ENCODE measurements at places on chromosomes 1 and 21.

- DNase-seq = no peak
Observed at GRCh38 chr1:205204552-205204951, 7.0 kb downstream of the DSTYK start.

- DNase-seq = no peak
Observed at GRCh38 chr1:118958140-118958539, 30.0 kb downstream of the TBX15 start.

DNA sequence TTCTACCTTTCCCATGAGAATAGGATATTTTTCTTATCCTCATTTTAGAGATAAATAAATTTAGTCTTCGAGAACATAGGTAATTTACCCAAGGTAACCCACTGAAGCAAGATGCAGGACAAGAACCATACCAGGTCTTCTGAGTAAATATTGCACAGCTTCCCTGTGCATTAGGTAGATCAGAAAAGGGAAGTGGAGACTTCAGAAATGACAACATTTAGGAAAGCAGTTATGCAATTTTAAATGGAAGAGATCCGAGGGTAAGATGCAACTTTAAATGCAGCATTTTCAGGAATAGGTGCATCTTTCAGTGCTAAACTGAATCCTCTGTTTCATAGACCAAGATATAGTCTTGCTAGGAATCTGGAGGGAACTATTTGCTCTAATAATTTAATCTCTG is 206.4 kb upstream of the SGIP1 start:
- DNase-seq = no peak

DNA sequence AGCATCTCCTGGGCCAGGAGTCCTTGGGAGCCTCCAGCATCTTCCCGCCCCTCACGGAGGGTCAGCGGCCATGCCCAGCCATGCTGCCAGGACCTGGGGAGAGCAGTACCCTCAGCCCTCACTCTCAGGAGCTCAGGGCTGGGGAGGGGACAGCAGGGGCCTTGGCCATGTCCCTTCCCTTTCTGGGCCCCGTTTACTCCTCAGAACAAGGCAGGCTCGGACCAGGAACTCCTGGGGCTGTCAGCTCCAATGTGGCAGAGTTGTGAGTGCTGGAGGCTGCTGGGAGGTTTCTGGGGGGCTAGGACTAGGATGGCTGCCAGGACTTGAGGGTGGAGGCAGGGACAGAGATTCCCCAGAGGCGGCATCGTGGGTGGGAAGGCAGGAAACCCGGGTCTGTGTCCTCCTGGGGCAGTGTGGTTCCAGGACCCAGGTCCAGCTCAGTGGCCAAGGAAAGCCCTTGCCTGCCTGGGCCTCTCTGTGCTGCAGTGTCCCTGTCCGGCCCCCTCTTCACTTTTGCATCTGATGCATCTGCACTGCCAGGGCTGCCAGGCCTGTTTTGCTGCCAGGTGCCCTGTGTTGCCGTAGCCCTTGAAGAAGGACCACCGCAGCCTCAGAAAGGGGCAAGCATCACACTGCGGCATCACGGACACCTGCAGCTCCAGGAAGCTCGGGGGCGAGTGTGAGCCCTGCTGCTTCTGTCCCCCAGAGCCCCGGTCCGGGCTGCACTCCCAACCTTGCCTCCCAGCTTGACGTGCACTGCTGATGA is 223.9 kb downstream of the CAMTA1 start:
- DNase-seq = no peak

GRCh38 chr1:166063701-166064100 is 103.1 kb downstream of the FAM78B start:
- no peak for DNase-seq

GRCh38 chr1:186420923-186421322 is 40.0 kb downstream of the PDC start:
- DNase-seq = no peak

DNA sequence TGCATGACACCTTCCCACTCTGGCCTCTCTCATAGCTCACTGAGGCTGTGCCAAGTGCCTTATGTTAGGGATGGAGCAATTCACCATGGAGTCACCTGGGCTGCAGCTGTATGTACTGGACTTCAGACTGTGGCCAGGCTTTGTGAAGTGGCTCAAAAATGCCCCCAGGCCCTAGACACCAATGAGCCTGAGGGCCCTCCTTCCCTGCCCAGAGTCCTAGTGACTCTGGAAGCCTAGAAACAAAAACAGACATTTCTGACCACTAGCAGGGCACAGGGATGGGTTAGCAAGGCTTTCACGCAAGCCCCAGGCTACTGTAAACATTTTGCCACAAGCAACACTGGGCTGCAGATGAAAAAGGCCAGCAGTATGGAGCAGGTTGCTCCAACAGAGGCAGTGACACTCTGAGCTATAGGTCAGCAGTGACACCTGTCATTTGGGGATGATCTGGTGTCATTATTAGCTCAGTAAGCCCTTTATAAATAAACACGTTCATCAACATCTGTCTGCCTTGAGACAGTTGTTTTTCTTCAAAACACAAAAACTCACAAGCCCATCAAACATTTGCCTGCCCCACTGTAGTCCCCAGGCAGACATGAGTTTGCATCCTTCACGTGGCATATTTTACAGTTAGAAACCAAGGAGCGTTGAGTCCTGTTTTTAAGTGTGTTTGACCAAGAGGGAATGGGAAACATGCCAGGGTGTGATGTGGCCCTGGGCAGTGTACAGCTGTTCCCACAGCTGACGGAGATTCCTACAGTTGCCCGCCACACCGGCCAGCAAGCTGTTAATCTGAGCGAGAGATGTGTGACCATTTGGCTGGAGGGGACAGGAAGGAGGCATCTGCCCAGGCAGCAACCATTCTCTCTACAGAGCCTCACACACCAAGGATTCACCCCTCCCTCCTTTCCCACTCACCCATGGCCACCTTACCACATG is 66.8 kb downstream of the KCNN3 start:
- no peak for DNase-seq

Data from SJSA1 (cell line).